ENCODE measurements at places on chromosomes 4 and X.

DNA sequence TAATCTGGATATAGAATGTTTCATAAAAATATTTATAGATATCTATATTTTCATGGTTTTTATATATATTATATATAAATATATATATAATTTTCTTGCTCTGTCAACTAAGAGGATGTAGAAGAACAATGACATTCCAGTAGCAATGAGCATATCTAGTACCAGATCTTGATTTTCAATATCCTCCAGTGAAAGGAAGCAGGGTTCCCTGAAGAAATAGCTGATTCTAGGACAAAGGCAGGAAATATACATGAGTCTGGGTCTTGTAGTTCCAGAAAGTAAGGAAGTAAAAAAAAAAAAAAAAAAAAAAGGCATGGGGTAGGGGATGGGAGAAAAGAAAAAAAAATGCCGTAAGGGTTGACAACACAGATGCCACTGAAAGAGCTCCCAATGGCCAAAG, 241.4 kb downstream of the RASL11B start:
- no peak overlapping the region for H3K4me3 ChIP-seq
- no peak overlapping the region for H3K27ac ChIP-seq
- peaks cover 19% of the 10 kb centered on the region for H3K36me3 ChIP-seq
- H3K27me3 ChIP-seq: no peaks in the 10 kb centered on the region
- DNase-seq: no peak
- H3K4me1 ChIP-seq: peaks cover 6% of the 10 kb centered on the region

- no peaks in the 10 kb centered on the region for H3K36me3 ChIP-seq
- H3K4me3 ChIP-seq: no peak overlapping the region
- no peaks in the 10 kb centered on the region for H3K4me1 ChIP-seq
These were observed 34.7 kb upstream of the PGRMC2 start for GRCh38 chr4:128322311-128322710.

DNA sequence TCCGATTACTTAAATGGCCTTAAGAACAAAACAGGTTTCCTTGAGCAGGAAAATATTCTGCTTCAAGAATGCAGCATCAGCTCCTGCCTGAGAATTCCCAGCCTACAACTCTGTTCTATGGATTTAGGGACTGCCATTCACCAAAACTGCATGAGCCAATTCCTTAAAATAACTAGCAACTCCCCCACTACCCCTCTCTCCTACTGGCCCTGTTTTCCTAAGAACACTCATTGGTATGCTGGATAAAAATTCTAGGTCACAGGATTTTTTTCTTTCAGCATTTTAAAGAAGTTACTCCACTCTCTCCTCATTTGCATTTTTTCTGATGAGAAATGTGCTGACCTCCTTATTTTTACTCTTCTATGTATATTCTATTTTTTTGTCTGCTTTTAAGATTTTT, 347.1 kb downstream of the IDS start:
- H3K4me3 ChIP-seq: no peak overlapping the region
- H3K4me1 ChIP-seq: no peaks in the 10 kb centered on the region
- no peak overlapping the region for H3K27ac ChIP-seq
- no peak for DNase-seq
- H3K27me3 ChIP-seq: no peaks in the 10 kb centered on the region

GRCh38 chr4:74013264-74013663, 14.8 kb upstream of the CXCL5 start:
- peaks cover 6% of the 10 kb centered on the region for H3K4me1 ChIP-seq
- no peak overlapping the region for H3K4me3 ChIP-seq
- no peaks in the 10 kb centered on the region for H3K27me3 ChIP-seq
- H3K27ac ChIP-seq: no peak overlapping the region
- peaks cover 4% of the 10 kb centered on the region for H3K36me3 ChIP-seq
- DNase-seq: no peak

- no peak overlapping the region for H3K4me3 ChIP-seq
- DNase-seq: no peak
- no peaks in the 10 kb centered on the region for H3K4me1 ChIP-seq
- H3K36me3 ChIP-seq: no peaks in the 10 kb centered on the region
These were observed 9.5 kb downstream of the HHIP start for GRCh38 chr4:144655491-144655890.
